D341Med (cell line): ENCODE measurements at places on chromosomes 3 and 15.

DNA sequence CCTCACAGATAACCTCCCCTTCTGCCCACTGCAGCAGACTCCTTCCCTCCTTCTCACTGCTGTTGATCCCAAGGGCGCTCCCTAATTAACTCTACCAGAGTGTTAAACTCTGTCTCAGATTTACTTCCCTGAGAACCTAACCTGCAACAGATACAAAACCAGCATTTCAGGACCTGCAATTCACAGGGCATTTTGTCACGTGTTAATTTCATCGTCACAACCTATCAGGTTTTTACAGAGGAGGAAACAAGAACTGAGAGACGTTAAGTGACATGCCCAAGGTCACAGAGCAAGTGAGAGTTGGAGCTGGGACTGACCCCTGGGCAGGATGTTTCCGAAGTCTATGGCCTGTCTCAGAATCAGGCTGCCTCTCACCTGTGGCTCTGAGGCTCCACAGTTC, 223.9 kb downstream of the UACA start:
- no peak for DNase-seq

GRCh38 chr15:34714476-34715121, 40.2 kb downstream of the GJD2 start:
- no peak for DNase-seq

DNA sequence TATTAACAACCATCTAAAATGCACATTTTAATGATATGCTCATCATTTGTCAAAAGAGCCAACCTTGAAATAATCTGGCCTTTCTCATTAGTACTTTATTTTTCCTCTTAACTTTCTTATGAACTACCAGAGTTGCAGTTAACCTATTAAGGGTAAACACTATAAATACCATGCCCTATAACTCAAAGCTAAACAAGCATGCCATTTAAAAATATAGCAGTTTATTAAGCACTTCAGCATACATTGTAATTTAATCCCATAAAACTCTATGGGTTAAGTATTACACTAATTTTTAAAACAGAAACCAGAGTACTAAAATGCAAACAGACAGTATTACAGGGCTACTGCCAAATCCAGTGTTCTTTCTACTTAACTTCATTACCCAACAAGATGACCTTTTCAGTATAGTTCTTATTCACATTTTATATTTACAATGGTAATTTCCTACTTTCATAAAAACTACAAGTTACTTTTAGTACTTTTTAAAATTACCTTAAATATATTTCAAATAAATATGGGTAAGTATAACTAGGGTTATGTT, 11.8 kb downstream of the NPTN start:
- no peak for DNase-seq

GRCh38 chr3:189195302-189195701, 23.5 kb downstream of the TPRG1 start:
- DNase-seq, result no peak

- DNase-seq, result no peak
Observed at GRCh38 chr3:122928396-122929187, 99.0 kb downstream of the SEMA5B start.

DNA sequence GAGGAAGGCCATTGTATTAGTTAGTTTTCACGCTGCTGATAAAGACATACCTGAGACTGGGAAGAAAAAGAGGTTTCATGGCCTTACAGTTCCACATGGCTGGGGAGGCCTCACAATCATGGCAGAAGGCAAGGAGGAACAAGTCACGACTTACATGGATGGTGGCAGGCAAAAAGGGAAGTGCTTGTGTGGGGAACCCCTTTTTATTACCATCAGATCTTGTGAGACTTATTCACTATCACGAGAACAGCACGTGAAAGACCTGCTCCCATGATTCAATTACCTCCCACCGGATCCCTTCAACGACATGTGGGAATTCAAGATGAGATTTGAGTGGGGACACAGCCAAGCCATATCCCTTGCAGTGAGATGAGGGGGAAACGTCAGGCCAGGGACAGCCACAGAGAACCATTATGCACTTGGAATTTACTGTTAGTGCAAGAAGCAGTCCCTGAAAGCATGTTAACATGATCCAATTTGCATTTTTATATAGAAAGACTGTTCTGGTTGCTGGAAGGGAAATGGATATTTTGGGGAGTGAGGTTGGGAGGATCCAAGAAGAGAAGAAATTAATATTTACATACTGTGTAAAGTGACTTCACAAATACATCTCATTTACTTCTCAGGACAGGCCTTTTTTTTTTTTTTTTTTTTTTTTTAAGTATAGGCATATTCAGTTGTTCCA, 87.1 kb downstream of the ARNT2 start:
- DNase-seq, result no peak

DNA sequence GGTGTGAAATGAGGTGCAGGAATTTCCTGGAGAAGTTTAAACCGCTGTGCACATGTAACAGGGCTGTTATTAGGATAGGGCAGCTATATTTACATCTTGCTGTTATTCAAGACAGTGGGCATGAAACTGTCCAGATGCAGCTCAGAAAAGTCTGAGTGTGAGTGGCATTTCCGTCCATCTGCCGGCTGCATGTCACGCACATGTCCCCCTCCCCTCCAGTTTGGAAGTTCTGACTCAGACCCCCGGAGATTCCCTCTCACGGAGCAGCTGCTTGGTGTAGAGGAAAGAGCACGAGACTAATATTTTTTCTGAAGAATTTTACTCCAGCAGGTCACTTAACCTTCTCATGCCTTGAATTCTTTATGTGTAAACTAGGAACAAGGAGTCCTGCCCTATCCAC, 69.8 kb downstream of the FEM1B start:
- DNase-seq, result no peak
